Stimulated activated CD4-positive, alpha-beta T cell treated with anti-CD3 and anti-CD28 coated beads, Interleukin-2, amount 100 ng/mL, for 4 hours (primary cell): ENCODE measurements at places on chromosomes 2 and 18.

DNA sequence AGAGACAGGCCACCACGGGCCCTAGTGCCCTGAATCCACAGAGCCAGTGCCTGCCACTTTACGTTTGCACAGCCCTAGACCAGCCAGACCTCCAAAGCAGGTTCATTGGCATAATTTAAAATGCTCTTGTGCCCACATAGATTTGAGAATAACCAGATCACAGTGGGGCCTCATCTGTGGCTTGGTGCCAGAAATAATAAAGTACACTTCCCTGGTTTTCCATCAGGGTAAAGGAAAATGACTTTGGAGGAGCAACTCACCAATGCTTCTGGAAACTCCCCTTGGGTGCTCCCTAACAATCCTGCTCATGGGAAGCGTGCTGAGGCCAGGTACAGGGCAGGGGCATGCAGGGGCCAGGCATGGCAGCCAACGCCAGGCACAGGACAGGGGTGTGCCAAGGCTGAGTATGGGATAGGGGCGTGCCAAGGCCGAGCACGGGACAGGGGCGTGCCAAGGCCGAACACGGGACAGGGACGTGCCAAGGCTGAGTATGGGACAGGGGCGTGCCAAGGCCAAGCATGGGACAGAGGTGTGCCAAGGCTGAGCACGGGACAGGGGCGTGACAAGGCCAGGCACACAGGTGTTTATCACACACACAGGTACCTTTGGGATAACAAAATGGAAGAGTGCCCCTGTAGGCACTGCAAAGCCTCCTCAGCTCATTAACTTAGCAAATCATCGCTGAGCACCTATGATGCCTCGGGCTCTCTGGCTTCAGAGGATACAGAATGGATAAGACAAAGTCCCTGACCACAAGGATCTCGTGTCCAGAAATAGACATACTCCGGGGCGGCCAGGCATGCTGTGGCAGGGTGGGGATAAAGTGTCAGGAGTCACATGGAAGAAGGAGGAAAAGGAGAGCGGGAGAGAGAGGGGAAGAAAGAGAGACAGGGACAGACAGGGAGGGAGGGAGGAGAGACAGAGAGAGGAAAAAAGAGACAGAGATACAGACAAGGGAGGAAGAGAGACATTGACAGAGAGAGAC is 334.7 kb downstream of the EIPR1 start:
- no peak for DNase-seq

- no peak for DNase-seq
Measured at GRCh38 chr2:110983133-110983532, 137.6 kb upstream of the BCL2L11 start.

DNA sequence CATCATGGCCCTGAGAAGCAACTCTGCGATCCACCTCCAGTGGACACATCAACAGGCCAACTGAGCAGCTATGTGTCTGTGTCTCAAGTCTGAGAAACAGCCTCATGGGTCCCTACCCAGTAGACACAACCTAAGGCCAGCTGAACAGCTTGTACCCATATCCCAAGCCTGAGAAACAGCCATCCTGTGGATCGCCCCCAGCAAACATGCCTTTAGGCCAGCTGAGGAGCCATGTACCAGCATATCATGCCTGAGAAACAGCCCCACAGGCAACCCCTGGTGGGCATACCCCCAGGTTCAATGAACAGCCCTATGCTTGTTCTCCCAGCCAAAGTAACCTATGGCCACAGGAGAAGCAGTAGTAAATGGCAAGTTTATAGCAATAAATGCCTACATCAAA is 126.7 kb upstream of the OTX1 start:
- DNase-seq, result no peak

- DNase-seq, result no peak
Measured at GRCh38 chr18:42534313-42534712, 579.3 kb downstream of the PIK3C3 start.

DNA sequence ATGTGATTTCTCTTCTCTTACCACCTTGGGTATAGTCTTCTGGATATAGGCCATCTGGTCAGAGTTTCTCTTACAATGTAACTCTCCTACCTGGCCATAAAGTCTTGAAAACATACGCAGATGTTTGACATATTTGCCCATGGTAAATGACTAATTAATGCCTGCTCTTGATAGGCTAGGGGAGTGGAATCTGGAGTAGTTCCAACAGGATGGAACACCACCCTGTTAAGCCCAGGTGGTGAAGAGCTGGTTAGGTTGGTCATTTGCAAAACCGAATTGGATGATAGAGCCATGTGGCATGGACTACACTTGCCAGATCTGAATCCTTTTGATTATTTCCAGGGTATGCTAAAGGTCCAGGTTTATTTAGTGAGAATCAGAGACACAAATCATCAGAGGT is 36.5 kb downstream of the HADHB start:
- no peak for DNase-seq

GRCh38 chr2:188974164-188974563 is at the start of gene COL3A1:
COL3A1 (plus strand) TSS chr2:188974373; CDS start chr2:188974490, 117 bp downstream.
- no peak for DNase-seq

DNA sequence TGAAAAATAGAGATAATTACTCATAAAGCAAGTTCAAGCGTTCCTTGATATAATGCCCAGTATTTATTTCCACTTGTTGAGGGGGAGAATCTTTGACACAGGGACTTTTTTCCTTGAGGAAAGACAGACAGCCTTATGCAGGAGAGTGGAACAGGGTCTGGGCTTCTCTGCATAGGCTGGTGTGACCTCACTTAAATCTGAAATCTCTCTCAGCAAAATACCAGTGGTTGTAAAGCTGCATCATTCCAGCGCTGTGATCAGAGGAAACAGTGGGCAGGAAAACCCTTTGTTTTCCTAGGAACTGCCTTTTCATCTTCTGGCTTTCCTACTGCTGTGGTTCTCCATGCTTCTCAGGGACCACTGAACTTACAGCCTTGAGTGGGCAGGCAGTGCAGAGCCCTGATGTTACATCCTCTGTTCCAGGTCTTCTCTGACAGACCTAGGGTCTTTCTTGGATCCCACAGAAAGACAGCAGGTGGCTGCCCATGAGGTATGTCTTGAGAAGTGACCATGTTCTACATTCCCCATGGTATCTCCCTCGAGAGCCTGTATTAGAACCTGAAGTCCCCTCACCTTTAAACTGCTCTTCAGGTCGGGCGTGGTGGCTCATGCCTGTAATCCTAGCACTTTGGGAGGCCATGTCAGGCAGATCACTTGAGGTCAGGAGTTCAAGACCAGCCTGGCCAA is 17.6 kb upstream of the MAP4K4 start:
- DNase-seq, result no peak

DNA sequence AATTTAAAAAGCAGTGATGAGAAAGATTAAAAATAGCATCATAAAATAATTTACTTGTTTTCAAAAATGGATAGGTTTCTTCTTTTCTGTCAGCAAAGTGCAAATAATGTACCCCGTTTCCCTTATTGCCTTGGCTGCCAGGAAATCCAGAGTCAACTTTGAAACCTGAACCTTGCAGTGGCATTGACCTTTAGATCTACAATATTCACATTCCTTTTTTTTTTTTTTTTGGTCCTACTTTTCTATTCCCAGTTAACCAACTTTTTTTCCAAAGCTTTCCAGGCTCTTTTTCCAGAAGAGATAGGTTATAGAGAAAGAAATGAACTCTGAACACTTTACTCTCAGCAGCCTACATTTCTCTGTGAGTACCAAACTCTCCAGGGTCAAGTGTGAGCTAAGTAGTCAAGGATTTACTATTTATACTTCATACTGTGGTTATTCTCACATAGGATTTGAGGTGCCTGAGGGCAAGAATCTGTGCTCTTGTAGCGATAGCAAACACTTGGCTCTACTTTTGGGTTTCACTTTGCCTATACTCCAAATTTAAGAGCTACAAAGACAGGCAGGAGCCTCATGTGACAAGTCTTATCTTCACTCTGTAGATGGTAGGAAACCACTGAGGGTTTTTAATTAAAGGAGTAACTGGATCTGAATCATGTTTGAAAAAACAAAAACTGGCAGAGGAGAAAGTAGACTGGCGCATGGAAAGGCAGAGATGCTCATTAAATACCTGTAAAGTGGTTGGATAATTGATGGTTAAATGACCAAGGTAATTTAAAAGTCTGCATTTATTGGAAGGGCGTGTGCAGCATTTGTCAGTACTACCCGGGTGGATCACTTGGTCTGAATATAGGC is 63.2 kb upstream of the TMEM17 start:
- DNase-seq, result no peak

GRCh38 chr2:48080534-48081316 is 174.4 kb upstream of the FBXO11 start:
- no peak for DNase-seq

DNA sequence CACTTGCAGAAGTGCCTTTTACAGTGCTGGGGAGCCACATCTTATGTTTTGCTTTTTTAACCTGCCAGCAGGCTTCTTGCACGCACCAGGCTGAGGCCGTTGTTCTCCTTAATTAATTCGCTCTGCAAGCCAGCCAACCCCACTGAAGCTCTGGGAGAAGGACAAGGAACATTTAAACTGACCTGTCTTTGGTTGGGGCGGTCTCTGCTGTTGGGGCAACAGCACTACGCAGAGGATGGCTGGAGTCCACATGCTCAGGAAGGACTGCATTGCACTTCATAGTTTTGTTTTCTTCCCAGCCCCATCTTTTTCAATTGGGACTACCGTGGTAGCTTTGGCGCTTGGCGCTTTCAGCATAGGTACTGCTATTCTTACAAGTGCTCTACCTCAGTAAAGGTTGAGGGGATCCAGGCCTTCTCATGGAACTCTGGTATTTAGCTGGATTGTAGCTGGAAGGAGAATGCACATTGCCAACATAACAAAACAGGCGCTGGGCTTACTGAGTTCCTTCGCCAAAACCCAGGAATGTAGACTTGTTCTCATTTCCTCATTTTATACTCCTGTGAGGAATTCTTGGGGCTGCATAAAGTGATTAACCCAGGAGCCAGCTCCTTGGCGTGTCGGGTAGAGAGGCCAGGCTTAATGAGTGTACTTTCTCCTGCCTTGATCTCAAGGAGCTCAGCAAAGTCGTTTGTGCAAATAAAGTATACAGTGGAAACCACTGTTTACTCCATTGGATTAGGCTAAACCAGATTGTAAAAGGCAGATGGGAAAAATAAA is 146.2 kb downstream of the PRKCE start:
- DNase-seq, result no peak

- DNase-seq, result no peak
Measured at GRCh38 chr2:98615481-98615880, 7.1 kb downstream of the UNC50 start.

DNA sequence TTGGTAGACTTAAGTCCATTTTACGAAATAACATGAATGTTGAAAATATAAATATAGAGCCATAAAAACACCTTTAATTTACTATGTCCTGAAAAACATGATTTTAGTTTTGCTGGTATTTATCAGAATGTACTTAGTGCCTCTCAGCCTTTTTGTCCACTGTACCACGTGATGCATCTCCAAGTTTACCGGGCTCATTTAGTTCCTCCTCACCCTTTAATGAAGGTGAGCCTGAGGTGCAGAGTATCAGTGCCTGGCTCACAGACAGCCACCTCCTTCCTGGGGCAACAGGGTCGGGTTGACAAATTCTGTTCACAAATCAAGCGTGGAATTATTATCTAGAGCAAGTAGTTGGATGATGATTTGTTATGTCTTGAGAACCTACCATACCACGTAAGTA is 420.5 kb upstream of the MEIS1 start:
- no peak for DNase-seq

GRCh38 chr2:104976603-104977120 is 61.2 kb upstream of the MRPS9 start:
- DNase-seq, result no peak

GRCh38 chr2:144690771-144691170 is 170.9 kb upstream of the ZEB2 start:
- DNase-seq, result no peak

GRCh38 chr2:80548469-80548868 is 243.9 kb upstream of the LRRTM1 start:
- DNase-seq, result no peak

GRCh38 chr2:229658004-229658403 is 56.4 kb downstream of the DNER start:
- DNase-seq, result no peak

DNA sequence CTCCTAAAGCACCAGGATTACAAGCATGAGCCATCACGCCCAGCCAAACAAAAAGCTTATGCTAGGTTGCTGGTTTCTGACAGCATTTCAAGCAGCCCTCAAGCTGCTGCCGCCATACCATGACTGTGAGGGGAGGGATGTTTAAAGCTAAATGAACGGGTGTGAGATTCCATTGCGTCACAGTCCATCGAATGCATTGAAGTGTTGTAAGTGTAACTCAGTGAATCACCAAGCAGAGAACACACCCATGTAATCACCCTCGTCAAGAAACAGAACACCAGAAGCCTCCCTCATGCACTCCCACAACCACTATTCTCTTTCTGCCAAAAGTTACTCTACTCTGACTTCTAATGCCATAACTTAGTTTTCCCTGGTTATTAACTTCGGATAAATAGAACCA is 32.8 kb upstream of the MC5R start:
- no peak for DNase-seq

DNA sequence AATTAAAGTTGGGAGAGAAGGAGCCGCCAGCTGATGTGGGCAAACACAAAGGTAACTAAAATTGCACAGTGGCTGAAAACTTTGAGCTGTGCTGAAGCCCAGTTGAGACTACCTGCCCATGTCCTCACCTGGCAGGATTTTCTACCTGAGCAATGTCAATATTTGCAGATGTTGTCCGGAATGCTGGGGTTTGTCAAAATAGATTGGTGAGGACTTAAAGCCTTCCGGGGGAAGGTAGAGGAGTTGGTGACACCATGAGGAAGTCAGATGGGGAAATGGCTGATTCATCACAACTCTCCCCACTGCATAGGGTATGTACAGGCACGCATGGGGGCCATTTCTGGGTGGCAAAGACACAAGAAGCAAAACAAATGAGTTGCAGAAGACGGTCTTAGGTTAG is 114.9 kb downstream of the ALK start:
- no peak for DNase-seq

- DNase-seq, result no peak
Measured at GRCh38 chr18:31162419-31162793, 250 bp downstream of the DSC1 start.

DNA sequence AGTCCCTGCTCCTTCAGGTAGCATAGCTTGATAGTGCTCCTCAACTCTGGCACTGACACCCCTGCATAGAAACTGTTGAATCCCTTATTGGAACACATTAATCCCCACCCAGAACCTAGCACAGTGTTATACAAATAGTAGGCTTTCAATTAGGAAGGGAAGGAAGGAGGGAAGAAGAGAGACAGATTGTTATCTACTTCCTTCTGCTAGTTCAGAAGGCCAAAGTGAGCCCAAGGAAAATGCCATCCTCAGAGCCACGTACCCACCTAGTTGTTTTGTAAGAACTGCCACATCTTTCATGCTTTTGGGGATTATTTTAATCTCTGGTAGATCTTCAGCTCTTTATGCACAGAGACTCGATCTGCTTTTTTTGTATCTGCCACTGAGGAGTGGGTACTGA is 75.1 kb downstream of the CLHC1 start:
- no peak for DNase-seq

GRCh38 chr18:8314124-8314523 is 295.1 kb upstream of the RAB12 start:
- no peak for DNase-seq

DNA sequence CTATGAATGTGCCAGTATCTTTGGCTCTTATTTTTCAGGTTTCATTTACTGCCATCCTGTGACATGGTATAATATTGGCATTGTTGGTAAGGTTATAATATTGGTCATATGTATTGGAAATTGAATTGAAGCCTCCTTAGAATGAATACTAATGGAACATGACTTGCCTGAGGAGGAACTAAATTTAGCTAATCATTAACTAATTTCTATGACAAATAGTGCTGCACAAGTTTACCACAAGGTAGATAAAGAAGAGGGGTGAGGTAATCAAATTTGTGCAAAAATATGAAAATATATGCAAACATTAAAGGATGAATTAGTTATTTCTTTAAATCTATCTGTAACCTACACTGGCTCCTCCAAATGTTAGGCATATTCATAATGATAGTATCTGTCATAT is 43.2 kb upstream of the ORC2 start:
- DNase-seq, result no peak
